ENCODE measurements at places on chromosomes 6 and 20.

- no peak for DNase-seq
Observed at GRCh38 chr6:134183844-134184243, 131.4 kb upstream of the SLC2A12 start.

DNA sequence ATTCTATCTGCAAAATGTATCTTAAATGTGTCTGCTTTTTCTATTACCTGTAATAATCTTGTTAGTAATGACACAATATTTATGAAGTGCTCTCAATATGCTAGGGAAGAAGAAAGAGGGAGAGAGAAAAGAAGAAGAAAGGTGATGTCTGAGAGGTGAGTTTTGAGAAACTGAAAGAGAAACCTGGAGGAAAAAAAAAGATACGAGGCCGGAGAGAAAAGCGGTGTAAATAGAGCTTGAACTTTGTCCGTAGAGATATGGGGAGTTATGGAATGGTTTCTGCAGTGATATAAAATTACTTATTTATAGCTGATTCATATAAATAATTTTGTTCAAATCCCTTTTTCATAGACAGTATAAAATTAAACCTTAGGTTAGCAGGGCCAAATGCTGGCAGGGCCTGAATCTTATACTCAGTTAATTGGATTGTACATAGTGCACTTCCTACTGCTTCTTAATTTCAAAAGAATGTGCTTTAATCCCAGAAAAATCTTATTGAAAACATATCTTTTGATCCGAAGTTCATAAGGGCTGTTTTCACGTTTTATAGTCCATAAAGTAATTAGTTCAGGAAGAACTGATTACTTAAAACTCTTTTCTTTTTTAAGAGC is 43.0 kb downstream of the MYB start:
- no peak for DNase-seq

- DNase-seq, result no peak
Observed at GRCh38 chr20:47764154-47764733, 21.0 kb downstream of the SULF2 start.

GRCh38 chr6:100271625-100272024 is 193.1 kb downstream of the SIM1 start:
- DNase-seq, result no peak

All from cerebellar nuclear complex (tissue), 1 donor.